NCI-H1417 (cell line): ENCODE measurements at places on chromosomes 3 and 15.

DNA sequence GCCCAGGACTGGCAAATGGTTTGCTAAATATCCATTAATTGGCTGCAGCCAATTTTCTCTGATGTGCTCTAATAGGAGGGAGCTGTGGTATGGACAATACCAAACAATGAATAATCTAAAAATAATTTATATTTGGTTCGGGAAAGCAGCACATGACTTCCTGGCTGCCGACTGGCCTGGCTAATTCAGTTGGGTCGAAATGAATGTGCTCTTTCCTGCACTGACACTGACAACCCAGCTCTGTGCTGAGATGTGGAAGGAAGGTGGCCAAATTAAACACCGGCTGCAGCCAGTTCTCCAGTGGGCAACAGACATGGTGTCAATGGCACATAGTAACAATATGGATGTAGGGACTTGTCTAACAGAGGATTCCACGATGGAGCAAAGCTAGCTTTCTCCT is 21.1 kb upstream of the COLQ start:
- DNase-seq, result no peak

DNA sequence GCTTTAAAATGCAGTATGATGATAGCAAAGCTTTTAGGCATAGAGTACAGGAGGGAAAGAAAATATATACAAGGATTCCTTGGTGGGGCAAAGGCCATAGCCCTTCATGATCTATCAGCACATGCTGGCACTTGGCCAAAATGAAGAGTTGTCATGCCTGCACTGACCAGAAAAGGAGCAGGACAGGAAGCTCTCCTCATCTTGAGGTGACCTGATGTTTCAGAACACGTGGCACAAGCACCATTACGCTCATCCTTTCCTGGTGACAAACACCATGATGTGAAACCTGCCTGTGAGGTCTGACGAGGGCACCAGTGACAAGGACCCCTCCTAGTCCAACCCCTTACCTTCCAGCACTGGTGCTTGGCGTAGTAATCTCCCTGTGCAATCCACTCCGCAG is 77.9 kb upstream of the DCLK3 start:
- no peak for DNase-seq

- no peak for DNase-seq
Measured at GRCh38 chr3:141499284-141499683, 12.5 kb downstream of the RASA2 start.

GRCh38 chr3:157872902-157873301 is 233.3 kb downstream of the SHOX2 start:
- no peak for DNase-seq

- no peak for DNase-seq
Measured at GRCh38 chr15:55116636-55117035, 80.1 kb downstream of the RSL24D1 start.

DNA sequence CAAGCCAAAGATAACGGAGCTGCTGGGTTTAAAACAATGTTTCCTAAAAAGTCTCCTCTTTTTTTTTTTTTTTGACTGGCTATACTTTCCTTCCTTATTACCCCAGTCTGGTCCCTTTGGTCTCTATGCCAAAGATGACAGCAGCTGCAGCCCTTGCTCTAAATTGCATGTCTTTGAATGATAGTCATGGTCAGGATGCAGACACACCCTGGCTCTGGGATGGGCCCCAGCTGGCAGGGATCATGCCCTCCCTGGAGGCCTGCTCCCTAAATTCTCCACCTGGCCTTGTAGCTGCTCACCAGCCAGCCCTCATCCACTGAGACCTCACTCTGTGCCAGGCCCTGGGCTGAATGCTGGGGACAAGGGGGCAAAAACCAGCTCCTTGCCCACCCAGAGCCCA is 95.8 kb downstream of the MESD start:
- DNase-seq, result no peak

DNA sequence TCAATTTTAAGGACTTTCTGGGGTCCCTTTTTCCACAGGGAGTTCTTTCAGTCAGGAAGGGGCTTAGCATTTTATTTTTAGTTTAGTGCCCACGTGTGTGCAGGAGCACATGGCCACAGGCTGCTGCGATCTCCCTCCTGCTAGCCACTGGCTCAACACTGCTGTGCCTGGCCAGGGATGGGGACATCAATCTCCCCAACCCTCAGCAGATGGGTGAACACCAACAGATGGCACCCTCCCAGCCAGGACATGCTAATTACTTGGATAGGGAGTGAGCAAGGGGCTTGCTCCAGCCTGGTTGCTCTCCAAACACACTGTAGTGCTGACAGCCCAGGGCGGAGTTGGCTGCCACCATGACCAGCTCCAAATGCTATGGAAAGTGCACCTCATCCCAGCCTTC is 7.4 kb upstream of the RIOX2 start:
- DNase-seq, result no peak

GRCh38 chr3:111667621-111668239 is 72.6 kb upstream of the ZBED2 start:
- no peak for DNase-seq

GRCh38 chr15:88390164-88390901 is 76.9 kb downstream of the MRPL46 start:
- DNase-seq, result no peak

- DNase-seq, result no peak
Measured at GRCh38 chr3:88040529-88040928, 18.3 kb downstream of the CGGBP1 start.

DNA sequence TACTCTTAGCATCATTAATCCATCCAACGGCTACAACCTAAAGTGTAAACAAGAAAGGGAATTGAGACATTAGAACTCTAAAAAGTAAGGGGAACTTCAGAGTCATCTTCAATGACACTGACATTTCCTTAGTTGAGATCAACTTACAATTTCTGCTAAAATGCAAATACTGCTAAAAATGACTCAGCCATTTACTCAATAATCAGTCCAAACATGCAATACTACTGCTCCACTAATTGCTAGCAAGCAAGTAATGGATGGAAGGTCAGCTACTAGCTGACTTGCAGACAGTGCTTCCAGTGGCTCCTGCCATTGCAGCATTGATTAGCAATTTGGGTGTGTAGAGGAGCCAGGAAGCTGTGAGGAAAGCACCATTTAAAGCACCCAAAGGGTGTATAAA is 28.4 kb downstream of the CD200R1L start:
- no peak for DNase-seq

- DNase-seq, result no peak
Measured at GRCh38 chr15:82566690-82567089, 26.4 kb upstream of the RPS17 start.

- DNase-seq, result no peak
Measured at GRCh38 chr3:193842029-193842798, 249.2 kb downstream of the OPA1 start.

DNA sequence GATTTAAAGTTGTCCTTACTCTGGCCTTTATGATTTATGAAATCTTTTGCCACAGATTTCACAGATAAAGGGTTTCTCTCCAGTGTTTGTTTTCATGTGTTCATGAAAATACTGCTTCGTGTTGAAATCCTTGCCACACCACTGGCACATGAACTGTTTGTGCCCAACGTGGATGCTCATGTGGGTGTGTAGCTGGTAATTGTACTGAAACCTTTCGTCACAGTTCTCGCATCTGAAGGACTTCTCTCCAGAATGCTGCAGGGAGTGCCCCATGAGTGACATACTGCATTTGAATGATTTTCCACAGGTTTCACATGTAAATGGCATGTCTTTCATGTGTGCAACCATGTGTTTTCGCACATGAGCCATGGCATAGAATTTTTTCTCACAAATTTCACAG is 111.9 kb downstream of the DOCK3 start:
- DNase-seq, result no peak

DNA sequence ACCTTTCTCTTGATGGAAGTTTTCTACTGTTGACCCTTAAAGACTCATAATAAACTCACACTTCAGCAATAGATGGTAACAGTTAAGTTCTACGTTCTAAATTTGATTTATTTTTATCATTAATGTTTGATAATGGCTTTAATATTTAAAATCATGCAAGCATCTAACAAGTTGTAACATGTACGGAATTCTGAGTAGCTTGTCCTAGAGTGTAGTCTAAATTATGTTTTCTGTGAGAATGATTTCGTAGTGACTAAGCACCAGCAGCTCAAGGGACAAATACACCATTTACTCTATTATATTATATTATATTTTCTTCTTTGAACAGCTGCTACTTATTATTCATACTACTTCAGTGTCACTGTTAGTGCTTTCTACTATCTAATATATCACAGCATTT is 345.6 kb downstream of the NLGN1 start:
- DNase-seq, result no peak

DNA sequence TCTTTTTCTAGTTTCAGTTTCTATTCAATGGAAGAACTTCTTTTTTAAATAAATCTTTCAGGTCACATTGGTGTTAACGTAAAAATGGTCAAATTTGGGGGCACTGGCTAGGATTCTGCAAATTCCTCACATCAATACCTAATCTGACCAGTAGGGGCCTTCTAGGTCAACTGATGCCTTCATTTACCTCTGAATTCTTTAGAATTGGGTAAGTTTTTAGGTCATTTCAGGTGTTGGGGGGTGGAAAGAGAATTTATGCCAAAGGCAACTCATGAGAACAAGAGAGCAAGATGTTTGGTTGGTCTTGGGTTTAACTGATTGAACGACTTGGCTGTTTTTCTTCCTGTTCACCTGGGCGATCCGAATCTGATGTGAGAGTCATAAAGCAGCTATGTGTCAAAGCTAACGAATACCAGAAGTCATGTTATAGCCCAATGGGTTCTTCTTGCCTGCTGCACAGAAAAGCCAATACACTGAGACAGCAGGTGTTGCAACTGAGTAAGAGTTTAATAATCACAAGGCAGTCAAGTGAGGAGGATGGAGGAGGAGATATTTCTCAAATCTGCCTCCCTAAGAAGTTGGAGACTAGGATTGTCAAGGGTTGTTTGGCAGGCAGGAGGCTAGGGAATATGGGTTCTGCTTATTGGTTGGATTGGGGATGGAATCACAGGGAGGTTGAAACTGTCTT is 15.3 kb downstream of the LRRC49 start:
- DNase-seq, result no peak

DNA sequence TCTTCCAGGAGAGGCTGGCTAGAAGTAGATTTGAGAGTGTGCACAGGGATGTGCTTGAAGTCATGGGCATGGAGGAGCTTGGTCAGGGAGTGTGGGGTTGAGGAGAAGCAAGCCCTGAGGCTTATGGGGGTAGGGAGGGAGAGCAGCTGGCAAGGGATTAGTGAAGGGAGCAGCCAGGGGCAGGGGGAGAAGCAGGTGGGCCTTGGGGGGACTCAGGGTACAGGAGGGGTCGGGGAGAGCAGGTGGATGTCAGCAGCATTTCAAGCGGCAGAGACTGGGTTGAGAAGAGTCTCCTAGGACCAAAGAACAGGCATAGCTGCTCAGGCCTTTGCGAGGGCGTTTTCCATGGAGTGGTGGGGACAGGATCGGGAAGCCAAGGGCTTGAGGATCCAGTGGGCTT is 3.4 kb upstream of the LMAN1L start:
- DNase-seq, result no peak

DNA sequence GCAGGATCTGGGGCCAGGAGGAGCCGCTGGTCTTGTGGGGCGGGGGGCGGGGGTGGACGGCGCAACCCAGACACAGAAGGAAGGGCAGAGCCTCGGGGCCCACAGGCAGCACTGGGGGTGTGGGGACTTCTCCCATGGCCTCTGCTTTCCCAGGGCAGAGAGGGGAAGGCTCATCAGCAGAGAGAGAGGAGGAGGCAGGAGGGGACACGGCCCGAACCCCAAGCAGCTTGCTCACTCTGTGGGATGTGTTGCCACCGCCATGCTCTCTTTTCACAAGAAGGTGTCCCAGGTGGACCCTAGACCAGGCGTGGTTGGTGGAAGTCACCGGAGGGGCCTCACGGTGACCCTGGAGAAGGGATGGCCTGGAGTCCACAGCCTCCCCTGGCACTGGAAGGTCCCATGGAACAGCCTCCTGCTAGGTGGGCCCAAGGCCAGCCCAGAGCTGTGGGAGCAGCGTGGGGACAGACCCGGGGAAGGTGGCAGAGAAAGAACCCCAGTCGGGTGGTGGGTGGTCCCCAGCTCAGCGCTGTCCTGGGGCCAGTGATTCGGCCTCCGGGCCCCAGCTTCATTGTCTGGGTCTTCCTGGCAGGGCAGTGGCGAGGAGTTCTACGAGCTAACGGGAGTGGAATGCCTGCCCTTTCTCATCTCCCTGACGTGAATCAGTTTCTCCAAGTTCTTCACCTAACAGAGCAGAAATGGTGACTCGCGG is 46.8 kb upstream of the PCSK6 start:
- DNase-seq, result no peak

DNA sequence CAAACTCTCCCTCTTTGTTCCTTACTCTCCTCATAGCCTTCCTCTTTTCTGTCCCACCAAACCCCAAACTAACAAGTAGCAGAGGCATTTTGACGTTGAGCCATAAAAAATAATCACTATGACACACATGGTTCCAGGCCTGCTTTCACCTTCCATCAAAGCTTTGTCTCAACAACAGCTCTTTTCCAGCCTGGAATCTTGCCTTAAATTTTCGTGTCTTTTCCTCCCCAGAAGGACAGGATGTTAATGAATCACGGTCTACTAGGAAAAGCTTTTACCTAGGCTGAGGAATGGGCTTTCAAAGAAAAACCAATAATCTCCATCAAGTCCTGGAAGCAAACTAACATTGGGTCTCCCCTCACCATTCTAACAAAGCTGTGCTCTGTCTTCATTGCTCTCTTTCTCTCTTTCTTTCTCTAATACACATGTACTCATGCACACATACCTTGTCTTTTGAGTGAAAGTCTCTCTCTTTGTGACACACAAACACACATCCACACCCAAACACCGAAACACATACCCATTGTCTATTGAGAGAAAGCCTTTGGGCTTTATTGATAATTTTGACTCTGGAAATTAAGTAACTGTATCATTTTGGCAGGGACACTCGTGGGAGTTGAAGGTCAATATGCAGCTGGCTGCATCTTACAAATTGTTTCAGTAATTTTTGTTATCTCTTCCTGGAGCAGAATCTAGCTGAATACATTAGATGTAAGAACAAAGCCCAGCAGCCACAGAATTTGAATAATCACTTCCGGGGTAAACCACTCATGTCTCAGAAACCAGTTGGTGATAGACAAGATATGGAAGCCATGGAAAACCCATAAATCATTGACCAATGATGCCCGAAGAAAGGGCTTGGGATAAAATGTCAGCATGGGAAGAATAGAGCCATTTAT is 107.4 kb upstream of the SLC4A7 start:
- no peak for DNase-seq

GRCh38 chr3:66405701-66406091 is 95.1 kb downstream of the LRIG1 start:
- no peak for DNase-seq
